SK-MEL-5 (cell line): ENCODE measurements at places on chromosomes 6 and 20.

DNA sequence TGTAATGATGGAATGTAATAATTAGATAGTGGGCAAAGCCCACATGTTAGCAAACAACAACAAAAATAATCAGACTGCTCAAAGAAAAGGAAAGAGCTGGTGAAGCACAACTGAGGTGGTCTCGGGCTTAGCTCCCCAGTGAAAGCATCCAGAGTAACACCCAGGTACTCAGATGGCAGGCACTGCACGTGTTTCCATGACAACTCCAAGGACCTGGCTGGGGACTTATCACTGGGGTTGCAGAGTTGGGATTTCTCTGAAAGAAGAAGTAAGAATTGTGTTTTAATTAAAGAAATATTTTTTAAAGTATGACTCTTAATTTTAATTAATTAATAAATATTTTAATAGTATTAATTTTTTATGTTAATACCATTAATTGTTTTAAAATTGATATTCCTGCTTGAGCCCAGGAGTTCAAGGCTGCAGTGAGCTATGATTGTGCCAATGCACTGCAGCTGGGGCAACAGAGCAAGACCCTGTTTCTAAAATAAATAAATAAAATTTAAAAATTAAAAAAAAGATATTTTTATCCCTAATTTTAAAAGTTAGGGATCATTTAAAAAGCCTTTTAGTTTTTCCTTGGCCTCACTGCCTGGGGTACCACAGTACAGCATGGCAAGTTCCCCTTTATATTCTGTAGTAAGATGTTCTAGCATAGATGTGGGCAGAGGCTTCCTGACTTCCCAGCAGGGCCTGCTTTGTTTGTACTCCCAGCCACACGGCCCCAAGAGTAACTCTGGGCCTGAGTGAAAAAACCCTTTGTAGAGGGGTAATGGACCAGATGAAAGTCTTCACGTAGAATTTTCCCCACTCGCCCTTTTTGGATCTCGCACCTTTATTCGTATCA is 42.2 kb upstream of the UST start:
- no peak for DNase-seq

DNA sequence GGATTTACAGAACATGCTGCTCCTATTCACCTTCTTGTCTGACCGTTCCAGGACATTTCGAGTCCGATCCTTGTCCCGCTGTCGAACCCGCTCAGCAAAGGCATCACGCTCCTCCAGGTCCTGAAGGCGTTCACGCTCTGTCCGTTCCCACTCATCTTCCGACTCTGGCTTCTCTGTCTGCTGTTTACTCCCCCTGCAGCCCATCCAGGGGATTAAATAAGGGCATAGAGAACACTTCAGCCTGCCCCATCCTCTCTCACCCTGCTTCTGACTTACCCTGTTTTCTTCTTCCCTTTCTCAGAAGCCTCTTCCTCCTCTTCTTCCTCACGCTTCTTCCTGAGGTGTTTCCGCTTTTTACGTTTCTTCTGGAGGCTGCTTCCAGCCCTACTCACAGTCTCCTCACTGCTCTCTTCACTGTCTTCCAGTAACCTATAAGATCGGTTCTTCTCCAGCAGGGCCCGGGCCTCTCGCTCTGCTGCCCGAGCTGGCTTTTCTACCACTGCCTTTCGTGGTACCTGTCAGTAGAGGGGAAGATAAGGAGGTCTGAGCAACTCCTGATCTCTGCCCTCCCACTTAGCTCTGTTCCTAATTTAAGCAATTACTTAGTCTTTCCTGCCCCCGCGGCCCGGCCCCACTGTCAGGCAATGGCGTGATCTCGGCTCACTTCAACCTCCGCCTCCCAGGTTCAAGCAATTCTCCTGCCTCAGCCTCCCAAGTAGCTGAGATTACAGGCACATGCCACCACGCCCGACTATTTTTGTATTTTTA is 1.9 kb downstream of the DHX16 start:
- peak; percentile 53 for DNase-seq

GRCh38 chr20:36472637-36473090 is 68.7 kb upstream of the MYL9 start:
- DNase-seq = peak; percentile 27

DNA sequence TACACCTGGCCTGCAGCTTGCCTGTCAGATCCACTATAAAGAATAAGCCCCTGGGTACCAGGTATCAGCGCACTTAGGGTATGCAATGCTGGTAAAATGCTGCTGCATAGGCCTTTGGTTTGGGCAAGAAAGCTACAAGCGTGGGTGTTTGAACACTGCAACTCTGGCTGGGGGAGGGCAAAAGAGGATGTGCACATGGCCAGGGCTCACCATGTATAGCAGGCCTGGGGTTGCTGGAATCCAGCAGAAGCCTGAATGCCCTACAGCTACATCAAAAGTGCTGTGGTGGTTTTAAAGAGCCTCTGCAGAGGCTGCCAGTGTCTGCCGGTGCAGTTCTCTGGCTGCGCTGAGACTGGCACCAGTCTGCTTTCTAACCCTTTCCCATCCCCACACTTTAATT is 51.7 kb downstream of the UQCC1 start:
- no peak for DNase-seq

GRCh38 chr6:159692303-159693127 is 526 bp downstream of the SOD2 start:
- peak; percentile 43 for DNase-seq

DNA sequence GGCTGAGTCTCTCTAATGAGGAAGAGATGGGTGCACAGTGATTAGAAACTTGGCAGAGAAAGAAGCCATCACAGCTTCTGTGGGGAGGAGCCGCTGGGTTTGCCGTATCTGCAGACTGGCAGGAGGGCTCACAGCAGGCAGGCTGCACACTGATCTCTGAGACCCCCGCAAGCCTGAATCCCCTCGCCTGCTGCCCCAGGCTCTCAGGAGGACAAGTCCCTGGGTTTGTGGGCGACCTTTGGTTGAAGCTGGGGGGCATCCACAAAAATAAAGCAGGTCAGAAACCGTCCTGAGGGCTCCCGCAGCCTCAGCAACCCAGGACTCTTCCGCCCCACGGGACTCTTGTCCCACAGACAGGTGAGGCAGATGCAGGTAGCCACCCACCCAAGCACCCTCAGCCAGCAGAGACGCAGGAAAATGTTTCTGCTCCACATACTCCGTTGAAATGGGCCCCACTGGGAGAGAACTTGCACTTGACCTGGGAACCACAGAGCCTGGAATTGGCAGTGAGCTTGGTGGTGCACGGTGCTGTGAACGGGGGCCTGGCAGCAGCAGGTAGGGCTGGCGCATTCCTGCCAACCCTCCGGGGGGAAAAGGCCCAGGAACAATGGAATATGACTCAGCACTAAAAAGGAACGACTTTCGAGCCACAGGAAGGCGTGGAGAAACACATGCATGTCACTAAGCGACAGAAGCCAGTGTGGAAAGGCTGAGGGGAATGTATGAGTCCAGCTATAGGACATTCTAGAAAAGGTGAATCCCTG is 89.9 kb downstream of the YTHDF1 start:
- DNase-seq = no peak

DNA sequence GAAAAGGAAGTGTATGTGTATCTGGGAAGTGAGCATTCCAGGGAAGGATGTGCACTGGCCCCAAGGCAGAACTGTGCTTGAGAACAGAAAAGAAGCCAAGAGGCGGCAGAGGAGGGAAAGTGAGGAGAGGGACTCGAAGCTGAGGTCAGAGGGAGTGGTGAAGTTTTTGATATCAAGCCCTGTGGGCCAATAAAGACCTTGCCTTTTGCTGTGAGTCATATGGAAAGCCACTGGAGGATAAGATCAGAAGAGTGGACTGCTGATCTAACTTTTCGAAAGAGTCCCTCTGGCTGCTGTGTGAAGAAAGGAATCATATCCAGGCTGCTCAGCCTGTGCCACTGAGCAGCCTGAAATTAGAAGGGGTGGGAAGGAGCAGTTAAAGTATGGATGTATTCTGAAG is 99.4 kb downstream of the EYA4 start:
- DNase-seq = peak; percentile 55

DNA sequence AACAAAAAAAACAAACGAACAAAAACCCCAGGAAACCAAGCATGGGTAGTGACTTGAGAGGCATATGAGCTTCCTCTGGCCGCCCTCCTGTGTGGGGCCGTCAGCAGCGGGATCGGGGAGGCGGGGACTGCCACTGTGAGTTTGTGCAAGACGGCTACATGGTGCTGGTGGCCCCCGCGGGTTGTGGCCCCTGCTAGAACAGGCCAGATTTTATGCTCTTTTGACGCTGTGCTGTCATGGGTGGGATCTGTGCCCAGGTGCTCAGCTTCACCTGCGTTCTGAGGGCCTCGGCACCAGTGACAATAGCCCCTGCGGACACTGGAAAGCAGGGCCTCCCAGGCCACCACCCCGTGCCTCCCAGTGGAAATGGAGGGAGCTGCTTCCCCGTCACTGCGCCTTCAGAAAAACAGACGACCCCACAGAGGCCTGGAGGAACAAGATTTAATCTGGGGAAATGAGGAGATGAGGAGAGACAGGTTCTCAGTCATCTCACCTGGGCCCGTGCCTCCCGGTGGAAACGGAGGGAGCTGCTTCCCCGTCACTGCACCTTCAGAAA is 4.7 kb upstream of the KCNQ2 start:
- no peak for DNase-seq

DNA sequence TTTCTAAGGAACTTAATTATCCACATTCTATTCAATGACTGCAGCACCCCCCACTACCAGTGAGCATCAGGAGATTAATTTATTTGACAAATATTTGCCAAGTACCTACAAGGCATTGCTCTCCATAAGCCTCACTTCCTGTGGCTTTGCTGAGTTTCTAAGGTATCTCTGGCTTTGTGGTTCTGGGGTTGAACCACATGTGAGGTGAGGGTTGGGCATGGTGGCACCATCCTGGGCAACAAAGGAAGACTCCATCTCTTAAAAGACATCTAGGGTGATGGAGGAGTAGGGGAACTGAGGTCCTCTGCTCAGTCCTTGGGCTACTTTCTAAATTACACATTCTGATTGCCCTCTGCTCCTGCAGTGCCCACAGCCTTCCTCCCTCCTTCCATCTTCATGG is 25.5 kb upstream of the WFDC2 start:
- no peak for DNase-seq

- DNase-seq = no peak
Observed at GRCh38 chr20:36989797-36990196, 38.3 kb upstream of the SAMHD1 start.

GRCh38 chr6:65943051-65943450 is 236.0 kb upstream of the EYS start:
- DNase-seq = no peak

- no peak for DNase-seq
Observed at GRCh38 chr20:45924391-45925261, 9.9 kb upstream of the PCIF1 start.

GRCh38 chr6:36753671-36754405 is 56.2 kb downstream of the RAB44 start:
- DNase-seq = no peak

DNA sequence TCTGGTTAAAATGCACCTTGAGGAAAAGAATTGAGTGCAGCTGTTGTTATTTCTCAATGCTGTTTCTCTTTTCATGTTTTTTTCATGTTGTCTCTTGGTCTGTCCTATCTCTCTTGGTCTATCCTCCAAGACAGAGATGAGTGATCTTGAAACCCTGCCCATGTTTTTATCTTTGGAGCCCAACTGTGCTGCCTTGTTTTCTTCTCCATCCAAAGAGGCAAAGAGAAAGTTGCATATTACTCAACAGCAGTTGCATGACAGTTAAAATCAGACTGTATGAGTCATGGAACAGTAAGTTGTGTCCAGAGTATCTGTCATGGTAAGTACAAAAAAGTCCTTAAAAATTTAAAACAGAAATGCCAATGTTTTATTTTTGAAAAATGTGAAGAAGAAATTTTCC is 26.2 kb downstream of the BCAS1 start:
- no peak for DNase-seq

- no peak for DNase-seq
Observed at GRCh38 chr6:1702580-1703051, 92.9 kb downstream of the FOXC1 start.

DNA sequence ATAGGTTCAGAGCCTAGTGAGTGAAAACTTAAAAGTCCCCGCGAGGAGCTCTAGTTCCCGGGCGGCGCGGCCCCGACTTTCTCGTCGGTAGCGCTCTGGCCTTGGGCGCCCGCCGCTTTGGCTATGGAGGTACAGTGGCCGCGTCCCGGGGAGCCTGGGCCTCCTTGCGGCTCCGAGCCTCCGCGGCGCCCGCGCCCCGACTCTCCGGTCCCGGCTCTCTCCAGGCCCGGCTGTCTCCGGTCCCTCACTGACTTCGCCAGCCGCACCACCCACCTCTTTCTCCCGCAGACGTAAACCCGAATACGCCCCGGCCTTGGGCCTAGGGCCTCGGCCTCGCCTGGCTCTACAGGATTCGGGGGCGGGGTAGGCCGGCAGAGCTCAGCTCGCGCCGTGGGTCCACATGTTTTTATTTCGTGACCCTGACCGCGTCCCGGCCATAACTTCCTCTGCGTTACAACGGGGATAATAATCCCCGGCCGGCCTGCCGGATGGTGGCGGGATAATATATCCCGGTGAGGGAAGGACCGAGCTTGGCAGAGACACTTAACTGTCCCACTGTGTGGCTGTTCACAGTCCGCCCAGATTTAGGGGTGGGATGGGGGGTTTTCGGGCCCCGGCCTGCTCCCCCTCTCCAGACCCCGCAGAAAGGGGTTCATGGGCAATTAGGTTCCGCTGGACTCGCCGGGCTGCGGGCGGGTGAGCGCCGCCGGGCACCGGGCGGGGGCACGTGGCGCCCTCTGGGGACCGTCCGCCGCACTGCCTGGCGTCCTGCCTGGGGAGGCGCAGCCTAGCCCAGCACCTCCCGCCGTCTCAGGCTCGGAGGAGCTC is 10.0 kb upstream of the TBX18 start:
- DNase-seq = peak; percentile 7

GRCh38 chr20:44405257-44405656 is 49.8 kb downstream of the HNF4A start:
- no peak for DNase-seq

- DNase-seq = no peak
Observed at GRCh38 chr6:12077021-12077710, 65.1 kb downstream of the HIVEP1 start.

- no peak for DNase-seq
Observed at GRCh38 chr6:21529431-21529830, 64.1 kb upstream of the SOX4 start.

GRCh38 chr6:126300735-126301134 is 39.2 kb upstream of the CENPW start:
- no peak for DNase-seq

- no peak for DNase-seq
Observed at GRCh38 chr20:4170621-4171537, 155.5 kb upstream of the RNF24 start.

DNA sequence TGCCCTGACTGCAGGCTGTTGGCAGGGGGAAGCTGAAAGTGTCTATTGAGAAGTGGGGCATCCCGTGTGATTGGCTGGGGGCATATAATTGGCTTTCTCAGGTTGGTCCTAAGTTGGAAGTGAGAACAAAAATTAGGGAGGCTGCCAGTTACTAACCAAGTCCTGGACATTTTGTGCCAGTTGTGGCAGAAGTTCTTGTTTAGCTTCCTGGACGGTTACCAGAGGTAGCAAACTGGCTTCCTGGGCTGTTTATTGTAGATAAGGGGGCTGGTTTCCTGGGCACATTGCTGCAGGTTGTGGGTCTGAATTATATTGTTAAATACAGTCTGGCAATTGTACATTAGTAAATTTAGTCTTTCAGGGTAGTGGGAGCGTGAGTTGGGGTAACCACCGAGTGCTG is 50.6 kb upstream of the SLC2A12 start:
- no peak for DNase-seq

GRCh38 chr6:74480561-74480960 is 725.3 kb downstream of the COL12A1 start:
- no peak for DNase-seq
